ENCODE measurements at places on chromosomes 12 and 14. TPM values are rescaled to one million over a fixed set of nuclear protein-coding genes. Genes with fewer than 3 reads are reported as not detected.

DNA sequence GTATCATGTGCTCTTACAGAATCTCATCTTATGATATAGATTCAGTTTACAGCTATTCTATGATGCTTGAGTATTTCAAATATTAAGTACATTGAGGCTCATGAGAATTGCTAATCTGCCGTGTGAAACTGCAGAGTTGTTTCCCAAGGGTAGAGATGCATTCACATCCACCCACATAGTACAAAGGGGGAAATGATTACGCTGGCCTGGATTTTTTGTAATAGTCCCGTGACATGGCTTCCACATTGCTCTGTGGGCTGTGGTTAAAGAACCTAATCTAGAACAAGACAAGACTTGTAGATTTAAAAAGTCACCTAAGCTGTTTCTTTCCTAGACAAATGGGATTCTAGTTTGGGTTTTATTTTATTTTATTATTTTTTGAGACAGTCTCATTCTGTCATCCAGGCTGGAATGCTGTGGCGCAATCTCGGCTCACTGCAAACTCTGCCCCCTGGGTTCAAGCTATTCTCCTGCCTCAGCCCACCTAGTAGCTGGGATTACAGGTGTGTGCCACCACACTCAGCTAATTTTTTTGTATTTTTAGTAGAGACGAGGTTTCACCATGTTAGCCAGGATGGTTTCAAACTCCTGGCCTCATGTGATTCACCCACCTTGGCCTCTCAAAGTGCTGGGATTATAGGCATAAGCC lies 13.0 kb upstream of the RIOX1 start:
- no peak for DNase-seq

GRCh38 chr12:88113871-88114270 lies 28.0 kb downstream of the CEP290 start:
- DNase-seq = no peak

DNA sequence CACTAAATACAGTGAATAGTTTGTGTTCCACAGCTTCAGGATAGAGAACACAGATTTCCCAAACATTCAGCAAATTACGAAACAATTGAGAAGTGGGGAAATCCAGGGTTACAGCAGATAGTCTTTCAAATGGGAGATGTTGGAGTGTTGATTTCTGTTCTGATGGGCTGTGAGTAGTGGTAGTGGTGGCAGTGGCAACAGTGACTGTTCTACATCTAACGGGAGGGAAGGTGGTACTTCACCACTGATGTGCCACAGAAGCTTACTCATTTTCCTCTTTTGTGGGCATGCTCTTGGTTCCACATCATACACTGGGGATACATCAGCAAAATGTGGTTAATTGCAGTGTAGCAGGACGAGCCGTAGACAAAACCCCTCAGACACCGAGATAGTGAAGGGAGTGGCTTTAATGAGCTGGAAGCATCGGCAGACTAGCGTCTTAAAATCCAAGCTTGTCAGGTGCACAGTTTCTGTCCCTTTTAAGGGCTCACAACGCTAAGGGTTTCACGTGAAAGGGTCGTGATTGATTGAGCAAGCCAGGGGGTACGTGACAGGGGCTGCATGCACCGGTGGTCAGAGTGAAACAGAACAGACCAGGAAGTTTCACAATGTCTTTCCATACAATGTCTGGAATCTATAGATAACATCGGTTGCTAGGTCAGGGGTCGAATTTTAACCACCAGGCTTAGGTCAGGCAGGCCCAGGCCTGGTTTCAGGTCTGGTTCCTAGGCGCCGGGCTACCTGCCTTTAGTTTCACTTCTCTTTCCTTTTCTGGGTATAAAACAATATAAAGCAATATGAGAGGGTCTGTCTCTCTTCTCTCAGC lies 330.6 kb upstream of the FBXO33 start:
- DNase-seq = no peak

DNA sequence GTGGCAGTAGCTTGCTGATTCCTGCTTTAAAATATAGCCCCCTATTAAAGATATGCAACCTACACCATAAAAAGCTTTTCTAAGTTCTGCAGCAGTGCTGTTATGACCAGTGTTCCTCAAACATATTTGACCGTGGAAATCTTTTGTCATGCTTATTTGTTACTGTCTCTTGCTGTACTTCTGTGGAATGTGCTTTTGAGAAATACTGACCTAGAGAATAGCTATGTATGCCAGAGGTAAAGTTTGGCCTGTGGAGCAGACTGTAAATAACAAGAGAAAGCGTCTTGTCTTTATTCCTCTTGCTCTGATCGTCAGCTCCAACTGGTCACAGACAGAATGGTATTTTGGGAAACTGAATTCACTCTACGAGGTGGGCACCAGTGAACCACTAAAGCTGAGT lies 239.0 kb downstream of the FBXL14 start:
- DNase-seq = no peak

DNA sequence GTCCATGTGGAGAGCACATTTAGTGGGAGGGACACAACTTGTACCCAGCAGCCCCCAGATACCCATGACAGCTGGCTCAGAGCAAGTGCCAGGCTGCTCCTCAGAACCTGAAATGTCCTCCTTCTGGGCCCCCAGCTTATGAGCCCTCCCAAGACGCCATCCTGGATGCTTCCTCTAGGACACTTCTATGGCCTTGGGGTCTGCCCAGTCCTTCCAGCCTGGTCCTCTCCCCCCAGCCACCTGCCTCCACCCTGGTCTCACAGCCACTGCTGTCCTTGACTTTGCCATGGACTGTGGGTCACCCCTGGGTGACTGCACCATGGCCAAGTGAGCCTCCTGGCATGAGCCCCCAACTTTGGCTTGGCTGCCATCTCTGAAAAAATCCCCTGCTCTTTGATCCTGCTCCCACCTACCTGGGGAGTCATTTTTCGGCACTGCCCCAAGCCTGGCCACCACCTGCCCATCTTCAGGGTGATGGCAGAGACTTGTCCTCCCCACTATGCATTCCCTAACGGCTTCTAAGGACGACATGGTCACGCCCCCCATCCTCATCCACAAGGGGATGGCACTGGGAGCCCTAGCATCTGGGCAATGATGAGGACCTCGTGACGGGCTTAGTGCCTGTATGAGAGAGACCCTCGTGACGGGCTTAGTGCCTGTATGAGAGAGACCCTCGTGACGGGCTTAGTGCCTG lies 323.7 kb downstream of the TMEM121 start:
- no peak for DNase-seq

GRCh38 chr12:76413121-76413520 lies 64.9 kb upstream of the BBS10 start:
- DNase-seq = no peak

- no peak for DNase-seq
Measured at GRCh38 chr12:51020448-51021182, 5.6 kb downstream of the SLC11A2 start.

GRCh38 chr12:118183711-118184110 lies 47.8 kb downstream of the PEBP1 start:
- no peak for DNase-seq

DNA sequence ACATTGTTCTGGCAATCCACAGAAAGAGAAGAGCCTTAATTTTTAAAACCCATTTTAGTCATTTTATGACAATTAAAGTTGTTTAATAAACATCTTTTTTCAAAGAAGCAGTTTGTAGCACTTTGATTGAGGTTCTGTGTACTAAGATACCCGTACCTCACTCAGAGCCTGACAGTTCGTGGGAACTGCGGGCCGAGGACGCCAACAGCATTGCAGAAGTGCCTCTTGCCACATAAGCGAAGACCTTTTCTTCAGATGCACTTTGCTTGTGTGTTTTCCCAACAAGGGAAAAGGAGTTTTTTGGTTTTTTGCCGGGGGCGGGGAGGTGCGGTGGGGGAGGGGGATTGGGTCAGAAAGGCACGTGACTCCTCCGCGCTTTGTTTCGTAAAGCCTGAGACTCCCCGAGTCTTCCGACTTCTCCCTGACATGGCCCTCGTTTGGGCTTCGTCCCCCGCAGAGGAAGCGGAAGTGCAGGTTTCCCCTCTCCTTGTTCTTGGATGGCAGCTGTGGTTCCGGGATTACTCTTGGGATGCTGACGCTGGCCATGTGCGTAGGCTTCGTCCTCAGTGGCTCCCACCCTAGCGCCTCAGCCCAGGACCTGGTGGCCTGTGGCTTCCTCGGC lies 70.8 kb downstream of the WDR20 start:
- DNase-seq = no peak

FAM186B gene
- 0.82 TPM for polyA plus RNA-seq

All from left renal pelvis (tissue), 4 donors.